T47D (cell line): ENCODE measurements at places on chromosomes 7 and 10.

DNA sequence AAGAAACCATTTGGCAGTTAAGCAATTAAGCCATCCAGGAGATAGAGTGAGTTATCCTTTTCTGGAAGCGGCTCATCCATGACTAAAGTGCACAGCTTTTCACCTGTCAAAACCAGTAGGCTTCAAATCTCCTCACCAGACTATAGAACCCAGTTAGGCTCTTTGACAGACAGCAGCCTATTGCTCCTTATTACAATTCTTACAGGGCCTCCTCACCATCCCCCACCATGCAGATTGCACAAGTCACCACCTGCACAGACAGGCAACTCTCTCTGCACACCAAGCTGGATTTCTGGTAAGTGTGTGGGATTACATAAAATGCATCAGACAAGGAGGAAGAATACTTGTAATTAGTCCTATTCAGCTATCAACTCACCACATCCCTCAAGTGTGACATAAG lies 301.6 kb downstream of the SNX13 start:
- DNase-seq: no peak

GRCh38 chr10:86648704-86649427 lies 5.5 kb upstream of the OPN4 start:
- DNase-seq: peak; percentile 63

DNA sequence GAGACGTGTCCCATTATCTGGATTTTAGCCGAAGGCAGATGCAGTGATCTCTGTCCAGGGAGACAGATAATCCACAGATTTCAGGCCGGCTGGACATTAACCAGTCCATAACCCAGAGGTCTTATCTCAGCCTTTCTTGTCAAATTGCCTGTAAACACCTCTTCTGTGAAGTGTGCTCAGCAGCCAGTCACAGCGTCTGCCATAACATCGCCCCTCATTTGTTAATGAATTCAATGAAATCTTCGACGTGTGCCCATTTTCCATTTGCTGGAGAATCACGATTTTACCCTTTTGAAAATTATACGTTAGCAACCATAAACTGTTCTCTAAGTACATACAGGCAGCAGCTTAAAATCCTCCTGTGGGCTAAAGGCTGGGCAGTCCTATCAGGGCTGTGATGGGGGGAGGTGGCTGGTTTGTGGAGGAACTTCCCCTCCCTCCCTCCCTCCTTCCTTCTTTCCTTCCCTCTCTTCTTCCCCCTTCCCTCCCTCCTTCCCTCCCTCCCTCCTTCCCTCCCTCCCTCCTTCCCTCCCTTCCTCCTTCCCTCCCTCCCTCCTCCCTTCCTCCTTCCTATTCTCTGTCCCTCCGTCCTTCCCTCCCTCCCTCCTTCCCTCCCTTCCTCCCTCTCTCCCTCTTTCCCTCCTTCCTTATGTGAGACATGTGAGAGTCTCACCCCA lies 26.6 kb upstream of the FAM20C start:
- no peak for DNase-seq

DNA sequence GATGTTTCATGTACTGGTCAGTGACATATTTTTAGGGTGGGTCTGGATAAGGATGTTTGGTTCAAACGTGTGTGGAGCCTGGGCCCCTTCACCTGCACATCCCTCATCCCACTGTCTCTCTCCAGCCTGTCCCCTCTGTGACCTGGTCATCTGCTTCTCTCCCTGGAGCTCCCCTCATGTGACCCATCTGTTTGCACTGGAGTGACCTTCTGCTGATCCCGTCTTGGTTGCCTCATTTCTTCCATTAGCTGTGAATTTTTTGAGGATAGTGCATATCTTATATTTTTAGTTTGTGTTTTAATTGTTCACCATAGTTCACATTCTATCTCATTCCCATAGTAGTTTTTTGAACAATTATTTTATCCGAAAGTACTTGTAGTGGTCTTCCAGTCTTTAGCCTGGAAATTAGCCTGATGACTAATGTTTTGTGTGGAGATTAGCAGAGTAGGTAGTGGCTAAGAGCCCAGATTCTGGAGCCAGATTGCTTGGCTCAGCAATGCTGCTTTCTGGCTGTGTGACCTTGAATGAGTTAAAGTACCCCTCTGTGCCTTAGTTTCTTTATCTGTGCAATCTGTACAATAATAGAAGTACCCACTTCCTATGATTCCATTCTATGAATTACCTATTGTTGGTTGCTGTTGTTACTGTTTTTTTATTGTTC lies 224.5 kb downstream of the LRMDA start:
- DNase-seq: no peak

- DNase-seq: no peak
Observed at GRCh38 chr10:111106081-111106480, 29.3 kb downstream of the ADRA2A start.

GRCh38 chr10:78947226-78947625 lies 121.5 kb upstream of the ZMIZ1 start:
- DNase-seq: peak; percentile 54

DNA sequence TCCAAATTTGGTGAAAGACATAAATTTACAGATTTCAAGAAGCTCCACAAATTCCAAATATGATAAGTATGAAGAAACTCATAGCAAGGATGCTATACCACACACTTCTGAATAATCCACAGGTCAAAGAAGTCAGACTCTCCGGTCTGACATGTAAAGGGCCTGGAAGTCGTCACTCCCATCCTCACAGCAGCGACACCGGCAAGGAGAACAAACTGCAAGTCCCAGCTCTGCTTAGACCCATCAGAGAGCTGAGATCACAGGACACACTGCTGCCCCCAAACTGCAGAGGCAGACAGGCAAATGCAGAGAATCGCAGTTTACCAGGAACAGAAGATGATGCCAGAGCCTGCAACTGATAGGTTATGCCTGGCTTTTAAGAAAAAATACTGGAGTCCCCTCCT lies 62.0 kb downstream of the AMZ1 start:
- DNase-seq: no peak

DNA sequence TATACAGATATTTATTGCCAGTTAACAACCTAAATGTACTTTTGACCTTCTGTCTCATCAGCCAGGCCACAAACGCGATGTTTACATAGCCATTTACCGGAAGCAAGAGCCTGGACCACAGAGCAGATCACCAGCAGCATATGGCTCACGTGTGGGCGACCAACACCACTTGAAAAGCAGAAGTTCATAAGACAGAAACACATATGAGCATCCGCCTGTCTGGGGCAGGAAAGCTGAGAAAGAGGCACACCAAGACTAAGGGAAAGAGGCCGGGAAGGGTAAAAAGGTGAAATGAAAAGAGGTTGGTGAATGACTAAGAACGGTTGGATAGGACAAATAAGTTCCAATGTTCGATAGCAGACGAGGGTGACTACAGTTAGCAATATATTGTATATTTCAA lies 1.3 kb downstream of the ABCB1 start:
- no peak for DNase-seq

DNA sequence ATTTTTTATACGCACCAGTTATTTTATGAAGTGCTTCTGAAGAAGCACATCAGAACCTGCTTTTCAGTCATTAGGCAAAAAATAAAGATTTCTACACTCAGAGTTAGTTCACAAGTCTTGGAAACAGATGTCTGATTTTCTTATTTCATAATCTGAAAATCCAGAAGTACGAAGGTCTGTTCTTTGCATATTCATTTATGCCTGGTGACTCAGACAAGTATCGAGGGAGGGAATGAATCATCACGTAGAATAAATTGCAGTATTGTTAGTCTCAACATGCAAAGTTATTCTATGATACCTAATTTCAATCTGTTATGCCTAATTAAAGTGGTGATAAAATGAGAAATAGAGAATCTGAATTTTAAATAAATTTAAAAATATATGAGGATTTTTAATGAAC lies 113.6 kb upstream of the SEM1 start:
- DNase-seq: no peak

GRCh38 chr10:21164687-21165086 lies 267.6 kb upstream of the NEBL start:
- no peak for DNase-seq

DNA sequence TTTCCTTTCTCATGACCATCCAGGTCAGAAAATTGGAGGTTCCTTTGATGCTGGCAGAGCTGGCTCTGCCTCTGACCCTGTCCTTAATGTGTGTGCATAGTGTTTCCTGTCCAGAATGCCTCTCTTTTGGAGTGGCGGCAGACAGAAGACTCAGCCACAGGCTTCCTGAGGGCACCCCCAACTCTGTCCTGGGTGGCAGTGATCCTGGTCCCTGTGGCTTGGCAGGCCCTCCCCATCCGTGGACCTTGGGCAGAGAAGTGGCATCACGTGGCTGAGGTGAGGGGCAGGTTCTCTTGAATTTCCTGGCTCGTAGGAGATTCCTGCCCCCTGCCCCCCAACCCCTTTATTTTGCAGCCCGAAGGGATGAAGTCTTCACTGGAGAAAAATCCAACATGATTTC lies 133.1 kb downstream of the RGS10 start:
- DNase-seq: no peak

GRCh38 chr7:574661-575395 lies 55.2 kb upstream of the PDGFA start:
- DNase-seq: no peak

GRCh38 chr10:90787393-90788198 lies 70.2 kb downstream of the HTR7 start:
- peak; percentile 60 for DNase-seq

DNA sequence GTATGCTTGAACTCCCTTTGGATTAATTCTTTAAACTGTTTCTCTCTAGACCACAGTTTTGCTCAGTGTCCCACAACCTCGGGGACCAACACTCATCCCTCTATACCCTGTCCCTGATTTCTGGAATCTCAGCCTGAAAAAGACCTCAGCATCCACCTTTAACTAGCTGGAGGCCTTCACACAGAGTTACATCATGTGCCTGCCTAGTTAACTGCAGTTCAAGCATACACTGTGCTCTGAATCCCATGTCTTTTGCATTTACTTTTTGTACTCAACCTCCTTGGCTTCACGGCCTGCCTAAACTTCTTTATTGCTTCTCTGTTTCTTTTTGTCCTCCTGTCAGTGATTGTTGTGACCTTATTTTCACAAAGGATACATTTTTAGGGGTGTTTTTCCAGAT lies 66.7 kb downstream of the PRKG1 start:
- DNase-seq: no peak

- no peak for DNase-seq
Observed at GRCh38 chr10:70567603-70568002, 34.9 kb downstream of the PRF1 start.

DNA sequence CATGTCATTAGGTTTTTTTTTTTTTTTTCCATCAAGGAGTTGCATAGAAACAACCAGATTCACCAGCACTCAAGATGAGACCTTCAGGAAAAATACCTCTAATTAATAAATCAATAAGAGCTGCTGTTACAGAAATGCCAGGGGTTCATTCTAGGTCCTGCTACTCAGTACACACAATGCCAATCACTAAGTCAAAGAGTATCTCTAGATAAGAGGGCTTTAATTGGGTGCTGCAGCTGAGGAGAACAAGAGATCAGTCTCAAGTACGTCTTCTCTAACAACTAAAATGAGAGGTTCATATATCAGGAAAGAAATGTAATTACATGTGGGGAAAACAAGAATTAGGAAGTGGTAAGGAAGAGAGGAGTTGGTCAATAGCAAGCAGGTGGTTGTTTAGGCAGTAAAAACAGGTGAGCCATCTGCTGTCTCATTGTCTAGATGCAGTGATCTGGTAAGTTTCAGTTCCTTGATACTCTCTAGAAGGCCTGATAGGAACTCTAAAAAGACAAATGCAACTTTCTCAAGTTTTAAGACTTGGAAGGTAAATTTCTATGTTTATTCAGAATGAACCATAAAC lies 272.9 kb upstream of the ZWINT start:
- DNase-seq: no peak

GRCh38 chr7:77989981-77990566 lies 191.5 kb downstream of the PHTF2 start:
- DNase-seq: peak; percentile 52

DNA sequence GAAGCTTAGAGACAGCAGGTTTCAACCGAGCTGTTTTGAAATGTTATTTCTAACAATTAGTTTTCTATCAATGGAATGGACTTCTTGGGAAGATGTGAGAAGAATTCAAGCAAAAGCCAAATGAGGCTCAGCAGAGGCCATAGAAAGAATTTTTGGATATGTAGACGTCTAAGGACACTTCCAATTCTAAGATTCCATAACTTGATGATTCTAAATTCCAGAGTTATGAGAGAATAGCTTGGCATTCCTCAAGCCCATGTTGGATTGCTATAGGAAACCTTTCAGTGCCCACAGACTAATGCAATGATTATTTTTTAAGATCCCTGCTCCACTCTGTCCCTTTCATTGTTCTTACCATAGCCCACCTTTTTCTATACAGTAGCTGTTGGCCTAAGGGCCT lies 77.2 kb upstream of the PALS2 start:
- DNase-seq: no peak

DNA sequence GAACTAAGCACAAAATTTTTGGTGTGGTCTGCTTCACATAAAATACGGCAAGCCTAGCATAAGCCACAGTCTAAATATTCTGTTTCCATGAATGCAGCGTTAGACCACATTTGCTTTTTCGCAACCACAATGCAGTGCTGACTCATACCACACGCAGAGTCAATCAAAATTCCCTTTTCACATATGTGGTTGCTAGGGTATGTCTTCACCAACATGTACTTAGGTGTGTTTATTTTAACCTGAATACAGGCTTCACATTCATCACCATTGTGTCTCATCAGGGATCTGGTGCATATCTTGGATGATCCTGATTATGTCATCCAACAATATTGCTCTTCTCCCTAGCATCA lies 90.8 kb downstream of the CHN2 start:
- DNase-seq: no peak

- DNase-seq: no peak
Observed at GRCh38 chr10:129033790-129034272, 433.2 kb upstream of the MGMT start.

DNA sequence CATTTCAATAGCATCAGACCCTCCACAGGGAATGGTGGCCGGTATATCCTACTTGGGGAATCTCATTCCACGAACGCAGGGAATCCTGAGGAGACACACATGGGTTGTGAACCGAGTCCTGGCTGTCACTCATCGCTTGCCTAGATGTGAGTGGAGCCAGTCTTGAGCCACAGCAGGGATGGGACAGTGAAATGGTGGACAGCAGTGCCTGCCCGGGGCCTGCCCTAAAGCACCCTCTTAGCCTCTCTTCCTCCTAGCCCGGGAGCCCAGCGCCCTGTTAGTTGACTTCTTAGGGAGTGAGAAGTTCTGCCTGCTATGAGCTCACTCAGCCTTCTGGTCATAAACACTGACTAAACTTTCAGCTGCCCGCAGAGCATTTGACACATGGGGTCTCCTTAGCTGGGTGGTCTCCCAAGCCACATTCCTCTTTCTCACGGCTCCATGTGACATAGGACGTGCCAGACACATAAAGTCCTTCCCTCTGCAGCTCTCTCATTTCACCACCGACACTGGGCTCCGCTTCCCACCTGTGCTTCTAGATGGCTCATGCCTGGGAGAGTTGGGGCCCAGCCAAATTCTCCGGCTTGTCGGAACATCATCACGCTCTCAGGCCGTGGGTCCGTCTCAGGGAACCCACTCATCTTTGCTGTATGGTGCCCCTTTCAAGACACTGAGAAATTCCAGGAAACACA lies 60.9 kb downstream of the TCERG1L start:
- no peak for DNase-seq

- no peak for DNase-seq
Observed at GRCh38 chr10:71774916-71775702, 1.8 kb upstream of the VSIR start.
